Panc1 (cell line): ENCODE measurements at places on chromosomes 1 and 21. TPM values are rescaled to one million over a fixed set of nuclear protein-coding genes. Genes with fewer than 3 reads are reported as not detected.

DNA sequence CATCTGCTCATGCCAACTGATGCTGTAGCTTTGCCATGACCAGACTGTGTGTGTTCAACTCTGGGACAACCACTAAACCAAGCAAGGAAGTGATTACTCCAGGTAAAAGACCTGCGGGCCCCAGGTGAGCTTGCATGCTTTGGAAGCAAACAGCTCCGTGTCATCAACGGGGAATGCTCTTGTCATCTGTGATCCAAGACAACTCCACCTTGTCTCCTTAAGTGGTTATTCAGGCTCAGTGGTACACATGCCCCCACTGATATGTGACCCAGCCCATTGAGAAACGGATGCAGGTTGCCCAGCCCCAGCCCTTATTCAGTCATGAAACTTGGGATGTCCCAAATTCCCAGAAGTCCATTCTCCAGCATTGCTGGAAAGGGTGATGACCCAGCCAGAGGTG lies 89.0 kb downstream of the TIAM1 start:
- H3K27me3 ChIP-seq = no peaks in the 10 kb centered on the region
- H3K4me1 ChIP-seq = no peaks in the 10 kb centered on the region
- no peak for DNase-seq
- no peak overlapping the region for H3K4me3 ChIP-seq
- no peak overlapping the region for H3K27ac ChIP-seq
- H3K36me3 ChIP-seq = no peaks in the 10 kb centered on the region

DNA sequence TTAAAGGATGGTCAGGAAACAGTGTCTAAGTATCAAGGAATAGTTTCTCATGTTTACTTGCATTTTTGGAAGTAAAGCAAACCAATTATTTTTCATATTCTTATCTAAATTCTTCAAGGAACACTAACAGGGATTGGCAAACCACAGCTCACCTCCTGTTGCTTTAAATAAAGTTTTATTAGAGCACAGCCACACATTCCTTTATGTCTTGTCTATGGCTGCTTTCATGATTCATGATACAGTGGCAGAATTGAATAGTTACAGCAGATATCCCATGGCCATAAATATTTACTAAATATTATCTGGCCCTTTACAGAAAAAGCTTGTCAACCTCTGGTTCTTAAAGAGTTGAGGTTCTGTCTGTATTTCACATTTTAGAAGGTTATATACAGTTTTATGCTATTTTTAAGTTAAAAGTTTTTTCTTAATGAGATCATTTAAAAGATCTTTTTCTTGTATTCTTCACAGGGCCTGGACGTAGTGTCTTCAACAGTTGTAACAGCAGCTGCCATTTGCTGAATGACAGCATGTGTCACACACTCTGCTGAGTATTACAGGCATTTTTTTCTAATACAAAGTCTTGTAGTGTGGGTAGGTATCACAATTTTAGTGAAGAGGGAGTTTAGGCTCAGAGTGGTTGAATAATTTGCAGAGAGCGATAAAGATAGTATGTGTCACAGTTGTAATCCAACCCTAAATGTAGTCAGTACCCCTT lies 2.6 kb downstream of the ZNF691 start:
- no peak overlapping the region for H3K27ac ChIP-seq
- H3K36me3 ChIP-seq = no peaks in the 10 kb centered on the region
- H3K4me1 ChIP-seq = peaks cover 5% of the 10 kb centered on the region
- H3K27me3 ChIP-seq = no peaks in the 10 kb centered on the region
- DNase-seq = no peak
- H3K4me3 ChIP-seq = no peak overlapping the region

GRCh38 chr1:148372731-148373130 lies 110.4 kb downstream of the PPIAL4G start:
- H3K27ac ChIP-seq = peak overlapping the region; percentile 17; the same call in 1 of the 2 replicates
- no peak for DNase-seq
- H3K4me1 ChIP-seq = peaks cover 2% of the 10 kb centered on the region; the same call in 1 of the 2 replicates
- no peaks in the 10 kb centered on the region for H3K36me3 ChIP-seq
- no peak overlapping the region for H3K4me3 ChIP-seq

DNA sequence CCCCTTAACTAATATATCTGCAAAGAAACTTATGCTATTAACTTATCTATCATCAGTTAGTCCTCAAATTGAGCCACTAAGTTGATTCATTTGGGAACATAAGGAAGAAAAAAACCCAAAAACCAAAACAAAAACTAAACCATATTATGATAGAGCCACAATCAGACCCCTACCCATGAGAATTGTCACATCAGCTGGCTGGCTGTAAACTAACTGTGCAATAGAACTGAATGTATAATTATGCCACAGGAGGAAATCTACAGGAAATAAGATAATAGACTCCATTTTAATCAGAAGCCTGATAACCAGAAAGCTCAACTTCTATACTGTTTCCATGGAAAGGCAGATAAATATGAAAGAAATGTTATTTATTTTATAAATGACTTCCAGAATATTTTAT lies 110.0 kb downstream of the RGL1 start:
- H3K27ac ChIP-seq = no peak overlapping the region
- no peak overlapping the region for H3K4me3 ChIP-seq
- no peaks in the 10 kb centered on the region for H3K36me3 ChIP-seq
- H3K27me3 ChIP-seq = no peaks in the 10 kb centered on the region
- H3K4me1 ChIP-seq = 0 out of 2 replicates have a peak, but pooled peaks cover 6% of the 10 kb centered on the region

GRCh38 chr1:54037476-54037875 lies 15.5 kb downstream of the TMEM59 start:
- no peak overlapping the region for H3K4me3 ChIP-seq
- no peak overlapping the region for H3K27ac ChIP-seq
- H3K4me1 ChIP-seq = no peaks in the 10 kb centered on the region
- peaks cover 9% of the 10 kb centered on the region; the same call in 1 of the 2 replicates for H3K36me3 ChIP-seq

EPHX1 gene
- total RNA-seq = 76.4 TPM
